ENCODE measurements at places on chromosomes 16 and 17.

DNA sequence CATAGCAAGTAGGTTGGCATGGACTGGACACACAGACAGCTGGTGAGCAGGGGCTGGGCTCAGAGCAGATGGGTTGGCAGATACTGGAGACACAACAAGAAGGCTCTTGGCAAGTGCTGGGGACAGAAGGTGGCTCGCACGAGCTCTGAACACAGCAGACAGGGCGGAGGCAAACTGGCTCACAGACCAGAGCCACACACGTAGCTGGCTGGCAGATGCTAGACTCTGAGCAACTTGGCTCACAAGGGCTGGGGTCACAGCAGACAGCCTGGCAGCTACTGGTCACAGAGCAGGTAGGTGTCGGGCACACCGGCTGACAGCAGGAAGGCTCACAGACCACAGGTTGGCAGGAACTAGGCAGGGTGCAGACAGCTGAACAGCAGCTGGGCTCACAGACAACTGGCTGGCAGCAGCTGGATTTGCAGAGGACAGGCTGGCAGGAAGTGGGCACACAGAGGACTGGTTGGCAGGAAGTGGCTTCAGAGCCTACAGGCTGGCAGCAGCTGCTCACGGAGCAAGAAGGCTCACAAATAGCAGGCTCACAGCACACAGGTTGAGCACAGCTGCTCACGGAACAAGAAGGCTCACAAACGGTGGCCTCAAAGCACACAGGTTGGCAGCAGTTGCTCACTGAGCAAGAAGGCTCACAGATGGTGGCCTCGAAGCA lies 725 bp downstream of the KRTAP16-1 start:
- peak; percentile 87 for DNase-seq

DNA sequence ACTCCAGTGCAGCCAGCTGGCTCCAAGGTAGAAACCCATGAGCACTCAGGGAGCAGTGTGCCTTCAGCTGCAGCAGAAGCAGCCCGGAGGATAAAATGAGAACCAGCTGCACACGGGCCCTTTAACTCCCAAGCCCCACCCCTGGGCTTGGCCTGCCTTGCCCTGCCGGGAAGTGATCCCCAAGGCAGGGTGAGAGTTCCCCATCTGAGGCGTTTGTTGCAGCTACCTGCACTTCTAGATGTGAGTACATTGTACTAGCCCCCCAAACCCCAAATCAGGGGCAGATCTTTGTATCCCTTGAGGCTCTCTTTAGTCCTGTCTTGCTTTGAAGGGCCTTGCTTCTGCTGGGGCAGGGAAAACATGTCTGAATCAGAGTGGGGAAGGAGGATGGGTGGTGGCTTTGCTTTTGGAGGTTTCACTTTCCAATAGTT lies at the start of gene MVP:
TSS of gene MVP (plus strand) at position 192 of the 431 bp plus-strand sequence. CDS start 10,088 bp downstream, outside the sequence.
- DNase-seq = peak; percentile 78

- DNase-seq = no peak
These were observed 338.2 kb upstream of the TNRC6C start for GRCh38 chr17:77620282-77620681.

GRCh38 chr16:23160574-23160973 lies 11.3 kb upstream of the USP31 start:
- DNase-seq = no peak

DNA sequence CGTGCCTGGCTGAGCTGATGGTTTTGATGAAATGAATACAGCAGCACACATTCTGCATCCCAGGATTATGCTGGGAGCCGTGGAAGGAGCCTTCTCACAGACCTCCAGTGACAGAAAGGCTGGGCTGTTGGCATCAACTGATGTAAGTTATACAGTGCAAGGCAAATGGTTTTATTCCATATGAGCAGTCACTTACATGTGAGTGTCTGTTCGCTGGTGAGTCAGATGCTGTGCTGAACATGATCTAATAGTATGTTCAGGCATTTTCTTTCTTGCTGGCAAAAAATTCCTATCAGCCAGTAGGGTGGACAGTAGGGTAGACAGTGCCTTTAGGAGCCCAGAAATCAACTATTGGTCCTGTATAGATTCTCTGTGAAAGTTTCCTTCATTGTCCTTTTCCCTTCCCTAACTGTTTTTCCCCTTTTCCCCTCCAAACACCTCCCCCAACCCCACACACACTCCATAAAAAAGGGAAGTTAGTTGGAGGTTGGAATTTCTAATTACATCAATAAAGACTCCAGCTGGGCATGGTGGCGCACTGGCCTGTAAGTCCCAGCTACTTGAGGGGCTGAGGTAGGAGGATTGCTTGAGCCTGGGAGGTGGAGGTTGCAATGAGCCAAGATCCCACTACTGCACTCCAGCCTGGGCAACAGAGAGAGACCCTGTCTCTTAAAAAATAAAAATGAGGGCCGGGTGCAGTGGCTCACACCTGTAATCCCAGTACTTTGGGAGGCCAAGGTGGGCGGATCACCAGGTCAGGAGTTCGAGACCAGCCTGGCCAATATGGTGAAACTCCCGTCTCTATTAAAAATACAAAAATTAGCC lies 36.2 kb downstream of the LDHD start:
- DNase-seq = peak; percentile 41

- DNase-seq = peak; percentile 96
These were observed 172.2 kb downstream of the SEC14L1 start for GRCh38 chr17:77312786-77313599.

DNA sequence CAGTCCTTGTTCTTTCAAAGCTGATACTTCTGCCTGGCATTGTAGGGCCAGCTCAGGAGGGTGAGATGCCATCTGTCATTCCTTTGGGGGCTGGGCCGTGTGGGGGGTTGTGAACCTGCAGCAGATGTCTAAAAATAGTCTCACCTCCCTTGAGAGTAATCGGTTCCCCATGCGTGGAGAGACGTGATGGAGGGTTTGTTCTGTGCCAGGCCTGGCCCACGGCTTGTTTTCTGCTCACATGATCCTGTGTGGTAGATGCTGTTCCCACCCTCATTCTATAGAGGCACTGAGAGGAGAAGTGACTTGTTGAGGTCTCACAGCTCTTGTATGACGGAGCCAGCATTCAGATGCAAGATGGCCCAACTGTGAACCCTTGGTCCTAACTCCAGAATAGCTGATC lies 4.6 kb downstream of the IRF8 start:
- no peak for DNase-seq

DNA sequence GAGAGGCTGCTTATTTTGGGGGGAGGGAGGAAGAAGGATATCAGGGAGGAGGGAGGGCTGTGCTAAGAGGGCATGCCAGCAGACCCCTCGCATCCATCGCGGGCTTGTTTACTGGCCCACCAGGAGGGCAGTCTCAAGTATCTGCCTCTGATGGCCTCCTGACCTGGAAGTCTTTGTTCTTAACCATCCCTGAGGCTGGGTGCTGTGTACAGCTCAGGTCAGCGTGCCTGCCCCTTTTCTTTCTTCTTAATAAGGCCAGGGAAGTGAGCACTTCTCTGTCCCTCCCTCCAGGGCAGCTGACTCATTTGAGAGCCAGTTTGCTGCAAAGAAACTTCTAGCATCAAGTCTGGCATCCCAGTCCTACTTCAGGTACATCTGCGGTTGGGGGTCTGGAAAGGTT lies 157.0 kb downstream of the CCDC182 start:
- DNase-seq = no peak

DNA sequence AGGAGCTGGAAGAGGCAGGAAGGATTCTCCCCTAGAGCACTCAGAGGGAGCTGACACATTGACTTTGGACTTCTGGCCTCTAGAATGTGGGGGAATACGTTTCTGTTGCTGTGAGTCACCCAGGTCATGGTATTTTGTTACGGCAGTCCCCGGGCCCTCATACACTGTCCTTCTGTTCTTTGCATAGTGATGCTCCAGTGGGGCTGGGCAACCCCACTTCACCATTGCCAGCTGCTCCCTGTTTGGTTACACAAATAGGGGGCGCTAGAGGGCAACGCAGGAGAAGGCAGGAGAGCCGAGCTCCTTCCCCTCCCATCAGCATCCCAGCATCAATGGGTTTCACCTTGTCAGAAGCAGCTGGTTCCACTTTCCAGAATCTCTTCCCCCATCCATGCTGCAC lies 257.7 kb upstream of the FOXF1 start:
- peak; percentile 55 for DNase-seq

- DNase-seq = no peak
These were observed at the start of gene CCL23 for GRCh38 chr17:36017799-36018198. TSS of gene CCL23 (minus strand) at chr17:36017972. CDS start at chr17:36017897, 75 bp downstream.

- no peak for DNase-seq
These were observed 718.5 kb downstream of the CDH11 start for GRCh38 chr16:64403352-64403751.

GRCh38 chr16:52469775-52470174 lies 77.2 kb downstream of the TOX3 start:
- DNase-seq = peak; percentile 13

- no peak for DNase-seq
These were observed 313.0 kb upstream of the GOT2 start for GRCh38 chr16:59047114-59047513.

- no peak for DNase-seq
These were observed 80.8 kb upstream of the HSBP1 start for GRCh38 chr16:83727018-83727417.

DNA sequence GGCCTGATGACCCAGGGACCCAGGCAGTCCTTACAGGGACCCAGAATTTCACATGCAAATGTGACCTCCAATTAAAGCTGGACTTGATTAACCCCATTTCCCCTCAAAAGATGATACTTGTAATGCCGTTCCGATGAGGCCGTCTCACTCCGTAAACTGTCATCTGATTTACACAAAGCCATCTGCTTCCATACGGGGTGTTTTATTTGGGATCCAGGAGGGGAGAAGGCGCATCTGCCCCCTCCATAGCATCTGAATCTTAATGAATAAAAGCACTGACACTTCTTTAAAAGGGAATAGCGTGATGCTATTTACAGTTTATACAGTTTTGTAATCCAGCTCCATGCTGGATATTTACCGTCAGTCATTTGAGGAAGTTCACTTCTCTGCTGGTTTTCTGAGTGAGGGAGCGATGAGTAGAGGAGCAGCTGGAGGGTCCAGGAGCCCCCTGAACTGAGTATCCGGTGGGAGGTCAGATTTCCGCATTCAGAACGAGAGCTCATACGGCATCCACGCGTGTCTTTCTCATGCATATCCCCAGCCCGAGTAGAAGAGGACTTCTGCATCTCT lies 452.7 kb downstream of the WWOX start:
- no peak for DNase-seq

DNA sequence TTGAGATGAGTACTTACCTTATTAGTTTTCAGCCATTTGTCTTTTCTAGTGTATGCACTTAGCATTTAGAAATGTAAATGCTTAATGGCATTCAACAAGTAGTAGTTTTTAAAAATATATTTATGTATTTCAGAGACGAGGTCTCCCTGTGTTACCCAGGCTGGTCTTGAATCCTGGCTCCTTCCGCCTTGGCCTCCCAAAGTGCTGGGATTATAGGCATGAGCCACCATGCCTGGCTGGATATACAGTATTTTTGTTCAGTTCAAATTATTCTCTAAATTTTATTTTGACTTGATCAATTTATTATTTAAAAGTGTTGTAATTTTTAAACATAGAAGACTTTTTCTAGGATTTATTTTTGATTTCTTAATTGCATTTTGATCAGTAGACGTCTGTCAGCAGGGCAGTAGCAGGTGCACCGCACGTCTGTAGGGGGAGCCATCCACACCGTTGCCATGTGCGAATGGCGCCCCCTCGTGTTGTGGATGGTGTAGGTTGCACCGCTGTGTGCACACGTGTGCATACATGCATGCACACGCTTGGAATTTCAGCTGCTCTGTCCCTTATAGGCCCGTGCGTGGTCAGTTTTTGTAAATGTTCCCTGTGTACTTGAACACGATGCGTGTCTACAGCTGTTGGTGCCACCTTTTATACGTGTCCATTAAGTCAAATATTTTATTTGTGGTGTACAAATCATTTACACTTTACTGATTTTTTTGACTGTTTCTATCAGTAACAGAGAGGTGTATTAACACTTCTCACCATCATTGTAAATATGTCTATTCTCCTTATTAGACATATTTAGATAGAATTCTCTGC lies 30.6 kb downstream of the RPTOR start:
- DNase-seq = peak; percentile 83

GRCh38 chr17:67362173-67362572 lies 4.2 kb downstream of the PSMD12 start:
- DNase-seq = no peak

DNA sequence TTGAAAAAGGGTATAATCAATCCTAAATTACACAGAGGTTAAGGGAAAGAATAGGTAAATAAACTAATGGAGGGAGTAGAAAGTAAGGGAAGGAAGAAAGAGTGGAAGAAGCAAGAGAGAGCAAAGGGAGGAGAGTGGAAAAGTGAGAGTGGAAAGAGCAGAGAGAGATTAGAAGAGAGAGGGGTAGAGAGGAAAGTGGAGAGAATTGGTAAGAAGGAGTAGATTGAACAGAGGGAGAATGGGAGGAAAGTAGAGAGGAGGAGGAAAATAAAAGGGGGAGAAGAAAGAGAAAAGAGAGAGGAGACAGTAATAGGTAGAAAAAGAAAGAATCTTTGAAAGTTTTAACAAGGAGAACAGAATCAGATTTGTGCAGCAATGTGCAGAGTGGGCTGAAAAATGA lies 24.9 kb downstream of the TERB1 start:
- no peak for DNase-seq

- peak; percentile 29 for DNase-seq
These were observed 1629.5 kb upstream of the GOT2 start for GRCh38 chr16:60363566-60363965.

DNA sequence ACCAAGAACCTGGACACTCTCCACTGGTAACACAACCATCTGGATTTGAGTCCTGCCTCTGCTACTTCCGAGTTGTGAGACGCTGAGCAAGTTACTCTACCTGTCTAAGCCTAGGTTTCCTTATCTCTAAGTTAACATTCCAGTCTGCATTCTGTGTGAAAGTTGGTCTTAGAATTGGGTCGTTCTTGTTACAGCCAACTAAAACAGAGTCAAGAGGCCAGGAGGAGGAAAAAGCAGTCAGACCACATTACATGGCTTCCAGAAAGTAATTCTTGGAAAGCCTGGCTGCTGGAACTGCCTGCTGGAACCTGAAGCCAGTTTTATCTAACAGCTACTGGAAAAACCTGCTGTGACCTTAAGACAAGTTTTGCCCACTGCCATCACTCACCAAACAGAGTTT lies 38.4 kb upstream of the XYLT1 start:
- DNase-seq = peak; percentile 35
